Stimulated activated CD8-positive, alpha-beta memory T cell treated with anti-CD3 and anti-CD28 coated beads, Interleukin-15, amount 100 ng/mL, for 24 hours (primary cell): ENCODE measurements at places on chromosomes 2 and 18.

DNA sequence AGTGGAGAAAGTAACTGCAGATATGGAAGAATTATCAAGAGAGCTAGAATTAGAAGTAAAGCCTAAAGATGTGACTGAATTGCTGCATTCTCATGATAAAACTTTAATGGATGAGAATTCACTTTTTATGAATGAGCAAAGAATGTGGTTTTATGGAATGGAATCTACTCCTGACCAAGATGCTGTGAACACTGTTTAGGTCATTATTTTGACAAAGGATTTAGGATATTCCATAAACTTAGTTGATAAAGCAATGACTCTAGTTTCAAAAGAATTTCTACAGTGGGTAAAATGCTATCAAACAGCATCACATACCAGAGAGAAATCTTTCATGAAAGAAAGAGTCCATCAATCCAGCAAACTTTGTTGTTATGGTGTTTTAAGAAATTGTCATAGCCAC, 1317.7 kb upstream of the ACVR2A start:
- no peak for DNase-seq

DNA sequence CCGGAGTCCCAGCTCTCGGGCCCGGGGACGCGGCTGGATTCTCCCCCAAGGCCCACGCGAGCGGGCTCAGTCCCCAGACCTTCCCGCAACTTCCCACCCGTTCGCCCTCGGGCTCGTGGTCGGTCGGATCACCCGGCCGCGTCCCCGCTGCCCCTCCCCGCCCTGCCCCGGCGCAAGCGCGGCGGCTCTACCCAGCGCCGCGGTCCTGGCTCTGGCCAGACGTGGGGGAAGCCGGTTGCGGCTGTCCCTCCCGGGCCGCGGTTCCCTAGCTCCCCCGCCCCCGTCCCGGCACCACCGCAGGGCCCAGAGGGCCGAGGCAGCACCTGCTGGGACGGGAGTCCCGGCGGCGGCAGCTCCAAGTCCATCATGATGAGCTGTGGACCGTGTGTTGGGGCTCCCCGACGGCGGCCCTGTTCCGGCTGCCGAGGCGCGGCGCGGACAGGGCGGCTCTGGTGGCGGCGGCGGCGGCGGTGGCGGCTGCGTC, 276 bp downstream of the NFE2L2 start:
- DNase-seq: no peak

GRCh38 chr2:186031229-186031628, 292.6 kb downstream of the FSIP2 start:
- DNase-seq: no peak

DNA sequence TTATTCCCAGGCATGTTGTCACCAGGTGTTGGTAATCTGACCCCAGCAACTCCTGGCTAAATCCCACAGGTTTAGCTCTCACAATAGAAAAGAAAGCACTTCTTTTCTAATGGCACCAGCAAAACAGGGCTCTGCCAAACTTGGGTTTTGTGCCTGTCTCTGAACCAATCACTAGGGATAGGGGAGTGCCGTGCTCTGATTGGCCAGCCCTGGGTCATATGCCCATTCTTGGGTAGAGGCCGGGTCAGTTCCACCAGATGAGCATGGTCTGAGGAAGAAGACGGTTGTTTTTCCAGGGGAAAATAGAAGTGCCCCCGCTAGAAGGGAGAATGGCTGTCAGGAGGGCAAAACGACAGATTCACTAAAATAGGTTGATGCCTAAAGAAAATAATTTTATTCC, 14.7 kb downstream of the CDK15 start:
- no peak for DNase-seq

DNA sequence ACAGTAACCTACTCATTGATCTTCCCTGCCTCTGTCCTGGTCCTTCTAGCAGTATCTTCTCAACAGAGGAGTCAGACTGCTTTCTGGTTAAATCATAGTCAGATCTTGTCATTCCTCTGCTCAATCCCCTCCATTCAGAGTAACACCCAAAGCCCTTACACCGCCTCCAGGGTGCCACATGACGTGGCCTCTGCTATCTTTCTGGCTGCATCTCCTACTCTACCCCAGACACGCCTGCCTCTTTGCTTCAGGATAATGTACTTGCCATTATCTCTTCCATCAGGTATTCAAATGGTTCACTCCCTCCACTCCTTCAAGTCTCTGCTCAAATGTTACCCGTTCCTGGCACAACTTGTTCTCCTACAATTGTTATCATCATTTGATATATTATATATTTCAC, 36.3 kb upstream of the ACVR2A start:
- DNase-seq: no peak

DNA sequence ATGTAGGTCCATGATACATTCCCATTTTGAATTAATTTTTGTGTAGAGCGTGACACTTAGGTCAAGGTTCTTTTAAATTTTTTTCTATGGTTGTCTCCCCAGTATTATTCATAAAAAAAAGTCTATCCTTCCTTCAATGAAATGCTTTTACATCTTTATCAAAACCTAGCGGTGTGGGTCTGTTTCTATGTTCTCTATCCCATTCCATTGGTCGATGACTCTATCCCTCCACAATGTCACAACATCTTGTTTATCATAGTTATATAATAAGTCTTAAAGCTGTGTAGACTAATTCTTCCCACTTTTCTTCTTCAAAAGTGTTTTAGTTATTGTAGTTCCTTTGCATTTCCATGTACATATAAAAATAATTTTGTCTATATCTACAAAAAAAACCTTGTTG, 47.2 kb upstream of the GPR17 start:
- no peak for DNase-seq
